ENCODE measurements at places on chromosomes 5 and 9.

- no peak for DNase-seq
Measured at GRCh38 chr5:5953584-5954274, 424.6 kb downstream of the MED10 start.

DNA sequence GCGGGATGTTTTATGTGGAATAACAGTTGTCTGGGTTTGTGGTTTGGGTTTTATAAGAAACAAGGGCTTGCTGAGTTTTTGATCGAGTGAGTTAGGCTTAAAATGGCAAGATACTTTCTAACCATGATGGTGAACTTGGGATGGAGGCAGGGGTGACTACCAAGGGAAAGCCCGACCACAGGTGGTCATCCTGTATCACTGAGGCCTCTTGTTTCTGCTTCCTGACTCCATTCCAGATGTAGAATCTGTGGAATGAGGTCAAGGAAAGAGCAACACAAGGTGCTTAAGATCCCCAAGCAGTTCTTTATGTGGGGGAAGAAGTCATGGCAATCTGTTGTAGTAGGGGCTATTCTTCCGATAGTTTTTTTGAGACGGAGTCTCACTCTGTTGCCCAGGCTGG is 122.3 kb downstream of the GOLPH3 start:
- no peak for DNase-seq

DNA sequence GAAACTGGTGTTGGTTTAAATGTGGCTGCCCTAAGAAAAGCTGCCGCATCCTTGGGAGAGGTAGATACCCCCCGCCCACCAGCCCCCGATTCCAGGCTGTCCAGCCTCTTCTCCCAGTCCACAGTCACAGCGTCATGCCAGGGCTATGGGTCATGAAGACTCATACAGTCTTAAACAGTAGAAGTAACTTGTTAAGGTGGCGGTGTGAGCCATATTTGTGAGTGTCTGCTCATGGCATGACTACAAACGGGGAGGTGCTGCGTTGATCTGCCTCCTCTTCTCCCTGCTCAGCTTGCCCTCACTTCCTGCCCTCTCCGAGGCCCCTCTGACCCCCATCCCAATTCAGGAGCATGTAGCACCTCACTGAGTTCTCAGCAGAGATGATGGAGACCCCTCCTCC is 20.8 kb downstream of the FGD3 start:
- DNase-seq, result no peak

GRCh38 chr5:78677777-78678668 is 29.5 kb upstream of the LHFPL2 start:
- DNase-seq, result no peak

DNA sequence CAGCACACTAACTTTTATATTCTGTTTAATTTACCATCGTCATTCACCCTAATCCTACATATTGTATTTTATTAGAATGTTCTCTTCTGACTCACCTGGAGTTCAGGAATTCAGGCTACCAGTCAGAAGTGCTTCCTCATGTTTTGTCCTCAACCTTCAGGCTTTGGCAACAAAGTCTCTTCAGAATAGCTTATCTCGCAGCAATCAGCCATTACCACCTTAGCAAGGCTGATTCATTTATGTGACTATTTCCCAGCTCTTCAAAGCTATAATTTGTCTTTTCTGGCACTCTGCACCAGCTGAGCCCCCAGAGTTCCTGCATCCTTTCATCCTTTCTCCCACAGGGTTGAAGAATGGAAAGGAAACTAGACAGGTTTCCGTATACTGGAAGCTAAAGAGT is 365.5 kb upstream of the CDH18 start:
- no peak for DNase-seq

- DNase-seq, result no peak
Measured at GRCh38 chr5:50886657-50887345, 220.4 kb downstream of the PARP8 start.

DNA sequence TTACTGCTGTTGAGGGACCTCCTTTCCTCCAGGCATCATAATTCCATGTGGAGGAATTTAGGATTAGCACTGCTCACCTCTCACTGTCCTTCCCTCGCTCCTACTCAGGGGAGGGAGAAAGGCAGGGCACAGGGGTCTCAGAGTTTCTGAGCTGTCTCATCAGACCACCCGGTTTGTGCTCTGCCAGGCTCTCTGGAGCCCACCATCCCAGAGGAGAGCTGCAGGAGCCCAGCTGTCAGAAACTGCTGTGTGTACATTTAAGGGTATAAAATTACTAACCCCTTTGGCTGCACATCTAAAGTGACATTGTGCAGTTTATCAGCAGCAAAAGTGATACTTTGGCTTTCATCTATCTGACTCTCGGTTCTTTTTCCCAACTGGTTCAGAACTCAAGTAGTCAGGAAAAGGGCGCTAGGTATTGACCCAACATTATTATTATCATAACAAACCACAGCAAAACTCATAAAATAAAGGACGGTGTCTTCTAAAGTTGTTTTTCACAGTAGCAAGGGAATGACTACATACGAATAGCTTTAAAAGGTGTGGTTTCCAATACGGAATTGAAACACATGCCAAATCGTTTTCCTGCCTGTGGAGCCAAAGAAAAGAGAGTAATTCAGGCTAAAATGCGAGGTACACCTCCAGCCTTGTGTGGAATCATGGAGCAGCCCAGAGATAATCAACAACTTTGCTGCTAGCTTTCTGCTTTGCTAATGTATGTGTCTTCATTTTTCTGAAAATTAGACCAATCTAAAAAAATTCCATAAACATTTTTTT is 348.1 kb downstream of the TMEM167A start:
- DNase-seq, result no peak

- peak; percentile 86 for DNase-seq
Measured at GRCh38 chr9:94603259-94604160, 9.9 kb upstream of the FBP2 start.

DNA sequence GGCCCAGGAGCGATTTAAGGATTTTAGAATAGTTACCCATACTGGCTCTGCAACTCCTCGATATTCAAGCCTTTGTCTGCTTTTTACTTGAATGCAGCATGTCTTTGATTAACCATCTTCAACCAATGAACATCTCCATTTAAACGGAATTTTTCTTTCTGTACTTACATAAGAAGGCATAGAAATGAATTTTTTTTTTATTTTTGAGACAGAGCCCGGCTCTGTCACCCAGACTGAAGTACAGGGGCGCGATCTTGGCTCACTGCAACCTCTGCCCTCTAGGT is 825 bp upstream of the RIOK2 start:
- no peak for DNase-seq

DNA sequence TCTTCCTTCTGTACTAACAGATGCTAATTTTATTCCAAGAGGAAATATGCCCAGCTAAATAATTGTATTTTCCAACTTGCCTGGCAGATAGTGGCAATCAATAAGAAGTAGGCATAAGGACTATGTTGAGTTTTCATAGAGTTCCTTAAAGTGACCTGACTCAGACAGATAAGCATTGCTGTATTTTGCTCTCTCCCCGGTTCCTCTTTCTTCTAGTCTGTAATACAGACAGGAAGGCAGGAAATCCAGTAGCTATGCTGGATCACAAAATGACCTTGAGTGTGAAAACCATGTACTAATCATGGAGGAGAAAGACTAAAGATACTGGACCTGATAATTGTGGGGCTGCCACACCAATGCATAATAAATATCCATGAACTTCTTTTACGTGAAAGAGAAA is 701.7 kb downstream of the CETN3 start:
- no peak for DNase-seq

DNA sequence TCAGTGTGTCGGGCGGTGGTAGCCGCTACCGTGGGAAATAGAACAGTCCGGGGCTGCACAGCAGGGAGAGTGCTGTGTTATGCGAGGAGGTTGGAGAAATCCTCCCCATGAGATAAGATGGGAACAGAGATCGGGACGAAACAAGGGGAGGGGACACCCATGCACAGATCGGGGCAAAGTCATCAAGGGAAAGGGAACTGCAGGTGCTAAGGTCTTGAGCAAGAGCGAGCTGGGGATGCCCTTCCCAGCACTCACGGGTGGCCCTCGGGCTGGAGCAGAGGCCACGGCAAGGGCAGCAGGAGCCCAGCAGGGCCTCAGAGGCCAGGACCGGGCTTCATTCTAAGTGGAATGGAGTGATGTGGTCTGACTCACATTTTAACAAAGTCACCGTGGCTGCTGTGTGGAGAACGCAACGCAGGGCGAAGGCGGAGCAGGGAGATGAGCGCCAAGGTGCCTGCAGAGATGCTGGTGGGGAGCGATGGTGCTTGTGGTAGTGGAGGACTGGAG is 7.7 kb downstream of the IL13 start:
- DNase-seq, result no peak

- DNase-seq, result no peak
Measured at GRCh38 chr5:73844165-73844564, 218.2 kb downstream of the ARHGEF28 start.

GRCh38 chr5:80941496-80941895 is 18.7 kb upstream of the RASGRF2 start:
- DNase-seq, result no peak

- DNase-seq, result no peak
Measured at GRCh38 chr9:133526721-133527321, 2.1 kb upstream of the MYMK start.

DNA sequence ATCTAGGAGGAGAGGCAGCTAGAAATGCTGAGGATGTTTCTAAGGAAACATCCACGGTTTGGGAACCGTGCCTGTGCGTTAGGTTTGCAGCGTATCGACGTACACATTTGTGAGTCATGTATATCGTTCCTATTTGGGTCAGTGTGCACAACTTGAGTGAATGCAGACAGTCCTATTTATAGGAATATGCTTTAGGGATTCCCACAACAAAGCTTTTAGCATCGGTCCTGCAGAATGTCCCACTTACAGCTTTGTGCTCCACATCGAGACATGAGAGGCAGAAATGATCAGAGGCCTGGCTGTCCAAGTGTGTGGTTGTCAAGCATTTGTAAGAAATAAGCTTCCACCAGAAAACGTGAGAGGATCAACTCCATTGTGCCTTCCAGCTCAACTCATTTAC is 1282.7 kb upstream of the WWC1 start:
- DNase-seq, result no peak

DNA sequence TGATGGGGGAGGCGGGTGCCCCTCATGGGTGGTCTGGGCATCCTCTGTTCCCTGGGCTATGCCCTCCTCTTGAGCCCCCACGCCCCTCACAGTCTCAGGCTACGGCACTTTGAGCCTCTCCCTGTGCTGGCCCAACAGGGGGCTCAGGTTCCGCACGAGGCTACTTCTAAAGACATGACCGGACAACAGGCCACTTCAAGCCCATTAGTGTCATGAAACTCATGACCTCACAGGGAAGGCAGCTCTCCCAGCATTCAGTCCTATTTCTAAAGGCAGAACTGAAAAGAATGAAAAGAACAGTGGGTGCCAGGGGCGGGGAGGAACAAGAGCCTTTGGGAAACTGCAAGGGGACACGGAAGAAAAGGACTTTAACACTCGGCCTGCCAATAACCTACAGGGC is 45.0 kb downstream of the COL23A1 start:
- no peak for DNase-seq

- DNase-seq, result peak; percentile 77
Measured at GRCh38 chr5:72611118-72611730, 104.0 kb upstream of the ZNF366 start.

DNA sequence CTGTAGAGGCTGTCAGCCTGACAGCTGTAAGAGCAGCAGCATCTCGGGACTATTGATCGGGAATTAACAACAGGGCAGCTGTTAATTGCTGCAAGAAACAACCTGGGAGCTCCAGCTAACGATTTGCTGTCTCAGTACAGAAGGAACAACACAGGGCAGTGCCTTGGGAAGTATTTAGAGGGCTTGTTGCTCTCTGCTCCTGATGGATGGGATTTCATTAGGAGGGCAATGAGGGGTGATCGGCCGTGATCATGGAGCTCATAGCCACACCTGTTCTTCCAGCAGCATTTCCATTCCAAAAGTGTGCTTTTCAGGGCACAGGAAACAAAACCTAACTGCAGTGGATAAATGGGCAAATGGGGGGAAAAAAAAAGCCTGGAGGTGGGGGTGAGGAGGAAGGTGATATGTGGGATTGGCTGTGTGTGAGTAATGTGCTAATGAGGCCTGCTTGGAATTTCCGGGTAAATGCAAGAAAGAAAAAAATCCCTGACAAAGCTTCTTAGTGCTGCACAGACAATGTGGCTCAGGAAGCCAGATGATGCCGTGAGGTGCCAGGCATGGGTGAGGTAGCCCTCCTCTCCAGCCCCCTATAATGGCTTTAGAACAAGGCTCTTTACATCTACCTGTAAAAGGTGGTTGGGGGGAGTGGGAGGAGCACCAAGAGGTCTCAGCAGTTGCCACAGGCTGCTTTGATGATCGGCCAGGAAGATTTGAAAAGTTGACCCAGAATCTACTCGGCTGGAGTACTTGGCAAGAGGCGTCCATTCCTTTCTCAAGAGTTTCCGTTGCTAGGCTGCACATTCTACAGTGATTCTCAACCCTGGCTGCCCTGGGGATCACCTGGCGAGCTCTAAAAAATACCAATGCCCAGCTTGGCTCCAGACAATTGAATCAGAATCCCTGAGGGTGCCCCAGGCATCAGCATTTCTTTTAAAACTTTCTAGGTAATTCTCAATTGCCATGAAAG is 139.5 kb upstream of the KLF9 start:
- no peak for DNase-seq

GRCh38 chr9:133954862-133955529 is 37.1 kb downstream of the VAV2 start:
- DNase-seq, result no peak

DNA sequence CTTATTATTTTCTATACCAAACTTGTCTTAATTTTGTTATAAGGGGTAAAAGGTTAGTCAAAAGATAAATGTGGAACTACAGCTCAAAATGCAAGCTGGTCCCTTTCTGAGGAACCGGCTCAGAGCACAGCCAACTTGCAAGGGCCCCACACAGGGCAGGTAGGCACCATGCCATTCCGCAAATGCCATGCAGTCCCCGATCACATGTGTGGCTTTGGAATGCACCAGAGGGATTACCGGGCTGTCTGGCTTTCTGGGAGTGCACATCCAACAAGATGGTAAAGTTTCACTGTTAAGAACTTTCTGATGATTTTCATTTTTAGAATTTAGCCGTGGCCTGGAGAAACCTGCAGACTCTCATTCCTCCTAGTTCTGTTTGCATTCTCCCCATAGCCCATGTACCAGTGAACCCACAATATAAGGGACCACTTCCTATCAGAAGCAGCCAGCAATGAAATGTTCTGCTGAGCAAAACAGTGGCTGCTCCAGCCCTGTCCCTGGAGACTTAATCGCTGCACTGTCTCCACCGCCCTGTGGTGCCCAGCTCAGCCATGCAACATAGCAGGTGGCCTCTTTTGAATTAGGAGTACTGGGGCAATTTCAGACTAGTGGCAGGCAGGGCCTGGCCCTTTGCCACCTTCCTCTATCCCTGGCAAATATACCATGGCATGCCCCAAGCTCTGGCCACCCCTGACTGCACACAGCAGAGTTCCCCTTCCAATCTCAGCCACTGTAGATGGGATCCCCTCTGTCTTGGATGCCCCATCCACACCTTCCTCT is 11.4 kb downstream of the SHB start:
- DNase-seq, result no peak

DNA sequence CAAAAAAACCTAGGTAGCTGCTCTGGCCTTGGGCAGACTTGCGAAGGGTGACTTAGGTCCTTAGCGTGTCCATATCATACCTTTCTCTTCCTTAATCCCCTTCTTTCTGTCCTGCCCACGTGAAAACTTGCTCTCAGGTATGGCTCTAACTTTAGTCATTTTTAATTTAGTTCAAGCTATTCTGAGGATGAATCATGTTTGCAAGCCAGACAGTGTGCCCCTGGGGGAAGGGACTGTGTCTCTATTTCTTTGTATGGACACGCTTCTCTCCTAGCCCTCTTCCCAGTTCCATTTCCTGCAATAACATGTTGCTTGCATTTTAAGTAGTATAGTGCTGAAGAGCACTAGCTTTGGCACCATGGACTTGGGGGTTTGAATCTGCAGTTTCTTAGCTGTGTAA is 120.6 kb downstream of the PTTG1 start:
- DNase-seq, result no peak

- no peak for DNase-seq
Measured at GRCh38 chr9:18855656-18856055, 177.4 kb downstream of the SAXO1 start.

- DNase-seq, result peak; percentile 53
Measured at GRCh38 chr5:59174248-59174844, 591.5 kb downstream of the RAB3C start.

Measured in small intestine (tissue), 16 donors.